Dermis blood vessel endothelial cell (primary cell): ENCODE measurements at places on chromosomes 1 and 21. TPM values are rescaled to one million over a fixed set of nuclear protein-coding genes. Genes with fewer than 3 reads are reported as not detected.

The DIO1 gene
- not detected in 2 replicates for total RNA-seq

The ALX3 gene
- total RNA-seq: not detected in 2 replicates

The PCP4 gene
- not detected in 2 replicates for total RNA-seq

The ACOT11 gene
- total RNA-seq: 1.0 and 3.0 TPM in 2 replicates

The NEGR1 gene
- under 0.01 and 1.3 TPM in 2 replicates for total RNA-seq

The TMEM269 gene
- not detected in 2 replicates for total RNA-seq

The DNASE2B gene
- not detected in 2 replicates for total RNA-seq

The PCAT6 gene
- total RNA-seq: 0.51 TPM in 1 of 2 replicates, not detected in the other

The NEK2 gene
- total RNA-seq: 7.1 and 48.8 TPM in 2 replicates

The HLX gene
- total RNA-seq: 18.0 and 20.8 TPM in 2 replicates

The FLVCR1 gene
- 15.6 and 16.2 TPM in 2 replicates for total RNA-seq

The C1orf167 gene
- total RNA-seq: 0.05 TPM in 1 of 2 replicates, not detected in the other

The FMOD gene
- total RNA-seq: 11.4 and 21.2 TPM in 2 replicates

The TRAPPC3 gene
- total RNA-seq: 77.8 and 117 TPM in 2 replicates
